ENCODE measurements at places on chromosomes 7 and 10.

- no peak for DNase-seq
Observed at GRCh38 chr7:158052381-158053060, 535.1 kb downstream of the PTPRN2 start.

DNA sequence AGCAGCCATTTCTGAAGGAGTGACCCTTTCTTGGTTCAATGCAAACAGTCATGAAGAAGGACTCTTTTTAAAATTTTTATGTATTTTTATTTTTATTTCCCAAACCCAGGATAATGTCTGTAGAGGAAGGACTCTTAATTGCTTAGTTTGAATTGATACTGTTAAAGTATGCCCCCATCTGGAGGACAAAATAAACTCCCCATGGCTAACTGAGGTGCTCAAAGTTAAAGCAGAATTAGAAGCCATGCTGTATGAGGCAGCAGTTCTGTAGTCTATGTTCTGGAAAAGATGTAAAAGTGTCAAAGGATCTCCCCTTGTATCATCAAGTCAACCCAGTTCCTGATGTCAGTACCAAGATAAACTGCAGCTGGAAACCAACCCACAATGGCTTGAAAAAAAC, 617.9 kb upstream of the GRM3 start:
- DNase-seq = no peak

GRCh38 chr10:124641282-124642087, 102.7 kb downstream of the FAM53B start:
- no peak for DNase-seq

GRCh38 chr7:113414401-113415035, 296.2 kb upstream of the SMIM30 start:
- no peak for DNase-seq

GRCh38 chr7:148521271-148521670, 69.3 kb upstream of the C7orf33 start:
- no peak for DNase-seq

DNA sequence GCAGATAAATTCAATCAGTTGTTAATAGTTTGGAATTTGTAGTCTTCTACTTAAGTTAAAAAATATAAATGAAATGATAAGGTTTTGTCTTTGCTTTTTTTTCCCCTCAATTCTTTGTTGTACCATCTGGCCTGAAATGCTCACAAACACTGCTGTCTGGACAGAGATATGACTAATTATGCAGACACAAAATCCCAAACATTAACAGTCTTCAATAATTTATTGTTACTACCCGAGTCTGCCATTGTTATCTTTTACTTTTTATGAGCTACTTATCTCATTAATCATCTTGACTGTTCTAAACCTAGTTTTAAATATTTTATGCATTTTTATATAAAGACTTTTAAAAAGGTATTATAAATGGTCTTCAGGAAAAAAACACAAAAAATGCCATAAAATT, 64.7 kb upstream of the THSD7A start:
- no peak for DNase-seq

GRCh38 chr10:36717118-36717517, 408.3 kb upstream of the ANKRD30A start:
- no peak for DNase-seq

GRCh38 chr10:98262571-98262970, 5.4 kb downstream of the LOXL4 start:
- peak; percentile 68 for DNase-seq

- no peak for DNase-seq
Observed at GRCh38 chr7:131109011-131109758, 218.5 kb upstream of the MKLN1 start.

GRCh38 chr10:85977642-85978041, 389.0 kb downstream of the GRID1 start:
- no peak for DNase-seq

DNA sequence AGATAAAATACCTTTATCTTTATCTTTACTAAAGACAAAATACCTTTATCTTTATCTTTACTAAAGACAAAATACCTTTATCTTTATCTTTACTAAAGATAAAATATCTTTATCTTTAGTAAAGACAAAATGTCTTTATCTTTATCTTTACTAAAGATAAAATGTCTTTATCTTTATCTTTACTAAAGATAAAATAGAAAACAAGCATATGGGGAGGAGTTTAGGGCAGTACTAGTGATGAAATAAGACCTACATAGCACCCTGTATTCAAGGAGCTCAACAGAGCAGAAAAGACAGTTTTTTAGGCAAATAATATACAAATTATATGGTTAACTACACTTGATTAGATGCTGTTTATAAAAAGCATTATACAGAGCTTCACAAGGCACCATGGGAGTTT, 19.3 kb downstream of the ANKRD22 start:
- DNase-seq = no peak

- DNase-seq = no peak
Observed at GRCh38 chr10:93154531-93154930, 80.8 kb downstream of the CYP26A1 start.

- no peak for DNase-seq
Observed at GRCh38 chr7:41977151-41977651, 259.8 kb downstream of the GLI3 start.

- peak; percentile 53 for DNase-seq
Observed at GRCh38 chr7:158023681-158024350, 563.8 kb downstream of the PTPRN2 start.

DNA sequence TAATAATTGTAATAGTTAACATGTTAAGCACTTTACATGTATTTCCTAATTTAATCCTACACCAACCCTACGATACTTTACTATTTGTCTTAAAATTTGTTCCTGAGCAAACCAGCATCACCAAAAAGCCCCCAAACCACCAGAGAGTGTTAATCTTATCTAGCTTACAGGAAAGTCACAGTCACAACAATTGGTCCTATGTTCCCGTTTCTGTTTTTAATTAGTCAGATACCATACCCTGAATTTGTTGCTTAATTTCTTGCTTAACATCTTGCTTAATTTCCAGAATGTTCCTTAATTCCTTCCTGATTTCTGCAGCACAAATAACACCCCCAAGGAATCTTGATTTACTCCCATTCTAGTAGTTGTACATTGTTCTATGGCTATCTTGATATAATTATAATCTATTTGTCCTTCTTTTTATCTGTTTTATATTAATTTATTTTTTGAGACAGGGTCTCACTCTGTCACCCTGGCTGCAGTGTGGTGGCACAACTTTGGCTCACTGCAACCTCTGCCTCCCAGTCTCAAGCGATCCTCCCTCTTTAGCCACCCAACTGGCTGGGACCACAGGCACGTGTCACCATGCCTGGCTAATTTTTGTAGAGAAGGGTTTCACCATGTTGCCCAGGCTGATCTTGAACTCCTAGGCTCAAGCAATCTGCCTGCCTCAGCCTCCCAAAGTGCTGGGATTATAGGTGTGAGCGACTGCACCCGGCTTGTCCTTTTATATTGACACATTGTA, 6.6 kb upstream of the PDSS1 start:
- DNase-seq = no peak

- DNase-seq = peak; percentile 38
Observed at GRCh38 chr10:69101451-69102095, 13.7 kb downstream of the SRGN start.

GRCh38 chr10:35843524-35844181, 201.6 kb upstream of the FZD8 start:
- DNase-seq = no peak

GRCh38 chr7:29243910-29244655, 49.5 kb downstream of the CHN2 start:
- no peak for DNase-seq

GRCh38 chr7:123096434-123096833, 100.9 kb upstream of the TAS2R16 start:
- no peak for DNase-seq

DNA sequence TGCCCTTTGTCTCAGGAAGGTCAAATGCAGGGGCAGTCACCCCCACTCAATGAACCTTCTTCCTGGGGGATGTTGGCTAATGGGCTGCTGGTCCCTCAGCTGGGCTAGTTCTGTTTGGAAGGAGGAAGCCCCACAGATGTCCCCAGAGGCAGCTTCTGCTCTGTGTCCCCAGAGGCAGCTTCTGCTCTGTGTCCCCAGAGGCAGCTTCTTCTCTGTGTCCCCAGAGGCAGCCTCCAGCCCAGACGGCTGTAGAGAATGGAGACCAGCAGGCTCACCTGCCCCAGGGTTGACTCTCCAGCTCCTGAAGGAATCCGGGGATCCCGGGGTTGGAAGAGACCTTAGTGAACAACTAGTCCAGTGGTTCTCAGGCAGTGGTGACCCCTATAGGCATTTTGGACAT, 62.5 kb upstream of the LEP start:
- DNase-seq = no peak

DNA sequence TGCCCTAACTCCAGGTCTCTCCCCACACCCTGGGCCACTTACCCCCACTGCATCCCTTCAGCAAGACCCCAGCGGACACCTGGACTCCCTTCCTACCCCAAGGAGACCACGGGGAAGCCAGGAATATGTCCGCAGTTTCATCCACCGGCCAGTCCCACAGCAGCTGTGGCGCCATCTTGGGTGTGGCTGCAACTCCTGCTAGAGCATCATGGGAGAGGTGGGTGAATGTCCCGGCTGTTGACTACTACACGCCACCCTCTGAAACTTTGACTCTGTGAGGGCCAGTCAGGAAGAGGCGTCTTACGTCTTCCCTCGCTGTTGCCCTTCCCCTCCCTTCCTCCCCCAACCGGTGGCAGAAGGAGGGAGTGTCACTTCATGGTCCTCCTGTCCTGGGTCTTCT, 238.3 kb upstream of the RNF32 start:
- DNase-seq = no peak

DNA sequence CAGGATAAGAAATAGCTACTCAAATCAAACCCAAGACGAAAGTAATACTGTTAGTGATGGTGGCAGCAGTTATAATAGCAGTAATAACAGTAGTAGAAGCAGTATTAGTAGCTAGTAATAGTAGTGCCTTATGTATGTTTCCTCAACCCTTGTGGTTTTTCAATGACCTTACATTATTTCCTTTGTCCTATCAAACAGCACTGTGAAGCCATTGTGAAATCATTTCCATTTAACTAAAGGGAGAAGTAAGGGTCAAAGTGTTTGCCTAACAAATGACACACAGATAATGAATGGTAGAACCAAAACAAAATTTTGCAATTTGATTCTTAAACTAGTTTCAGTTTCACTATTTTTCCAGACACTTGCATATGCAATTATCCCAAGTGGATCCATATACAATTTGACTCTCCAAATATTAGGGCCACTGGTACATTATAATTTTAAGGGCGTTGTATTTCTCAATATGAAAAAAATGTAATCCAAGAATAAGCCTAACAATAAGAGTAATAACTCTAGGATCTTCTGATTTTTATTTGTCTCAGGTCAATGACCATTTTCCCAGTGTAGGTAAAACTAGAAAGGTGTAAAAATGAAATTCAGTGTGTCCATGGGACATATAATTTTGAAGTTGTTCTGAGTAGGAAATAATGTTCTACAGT, 33.7 kb upstream of the TMEM26 start:
- DNase-seq = no peak

- no peak for DNase-seq
Observed at GRCh38 chr10:123287594-123288247, 133.5 kb downstream of the BUB3 start.

DNA sequence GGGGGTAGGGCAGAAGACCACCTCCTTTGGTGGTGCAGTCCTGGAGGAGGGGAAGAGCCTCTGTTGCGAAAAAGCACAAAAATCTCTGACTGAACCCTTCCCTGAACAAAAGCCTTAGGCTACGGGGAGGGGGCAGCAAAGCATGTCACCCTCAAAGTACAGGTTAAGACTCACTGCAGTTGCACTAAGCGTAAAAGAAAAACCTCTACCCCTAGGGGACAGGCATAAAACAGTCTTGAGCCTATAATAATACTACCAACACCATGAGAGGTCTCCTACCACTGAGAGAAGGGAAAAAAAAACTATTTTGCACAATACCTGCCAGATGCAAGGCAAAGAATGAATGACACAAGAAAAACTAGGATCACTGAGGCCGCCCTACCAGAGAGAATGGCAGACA, 17.3 kb downstream of the TNPO3 start:
- no peak for DNase-seq

- DNase-seq = no peak
Observed at GRCh38 chr7:70208236-70209063, 610.2 kb downstream of the AUTS2 start.

GRCh38 chr7:1706381-1706720, 36.3 kb downstream of the ELFN1 start:
- peak; percentile 35 for DNase-seq

- DNase-seq = no peak
Observed at GRCh38 chr10:15605740-15606369, 113.9 kb downstream of the ITGA8 start.

DNA sequence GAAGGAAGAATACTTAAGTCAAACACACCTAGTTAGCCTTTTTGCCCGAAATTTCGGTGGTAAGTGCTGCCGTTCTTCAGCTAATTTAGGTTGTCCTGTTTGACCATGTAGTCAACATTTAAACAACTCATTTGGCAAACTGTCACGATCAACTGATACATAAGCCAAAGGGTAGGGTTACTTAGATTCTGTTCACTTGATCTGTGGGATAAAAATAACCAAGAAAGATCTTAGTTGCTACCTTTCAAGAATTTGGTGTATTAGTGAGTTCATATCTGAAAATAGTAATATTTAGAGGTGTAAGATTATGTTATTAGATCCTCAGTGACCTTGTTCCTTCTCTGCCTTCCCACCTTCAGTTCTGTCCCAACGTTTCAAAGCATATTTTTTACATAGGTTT, 2.0 kb downstream of the TNKS2 start:
- DNase-seq = no peak

- DNase-seq = no peak
Observed at GRCh38 chr10:101892782-101893391, 49.3 kb upstream of the KCNIP2 start.

- DNase-seq = no peak
Observed at GRCh38 chr7:155210356-155210755, 87.3 kb upstream of the INSIG1 start.

GRCh38 chr10:79285315-79286197, 61.7 kb upstream of the PPIF start:
- DNase-seq = no peak

DNA sequence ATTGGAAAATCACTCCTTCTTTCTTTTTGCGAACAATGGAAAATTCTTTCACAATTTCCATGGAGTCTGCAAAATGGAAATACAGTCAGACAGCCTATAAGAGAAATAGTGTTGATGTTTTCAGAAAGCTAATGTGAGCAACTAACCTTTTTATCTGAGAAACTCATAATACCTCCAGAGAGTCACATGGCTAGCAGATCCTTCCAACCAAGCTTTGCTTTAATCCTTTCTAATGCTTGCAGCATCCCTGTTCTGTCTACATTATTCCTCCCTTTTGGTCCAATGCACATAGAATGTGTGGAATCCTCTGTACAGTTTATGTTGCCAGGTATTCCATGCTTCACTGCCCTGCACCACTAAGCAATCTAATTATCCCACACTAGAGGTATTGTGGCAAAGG, 717.5 kb upstream of the LRRN3 start:
- DNase-seq = no peak

GRCh38 chr10:125482637-125483036, 200.3 kb downstream of the TEX36 start:
- DNase-seq = no peak

- DNase-seq = no peak
Observed at GRCh38 chr7:65448816-65449504, 75.3 kb downstream of the ZNF92 start.

DNA sequence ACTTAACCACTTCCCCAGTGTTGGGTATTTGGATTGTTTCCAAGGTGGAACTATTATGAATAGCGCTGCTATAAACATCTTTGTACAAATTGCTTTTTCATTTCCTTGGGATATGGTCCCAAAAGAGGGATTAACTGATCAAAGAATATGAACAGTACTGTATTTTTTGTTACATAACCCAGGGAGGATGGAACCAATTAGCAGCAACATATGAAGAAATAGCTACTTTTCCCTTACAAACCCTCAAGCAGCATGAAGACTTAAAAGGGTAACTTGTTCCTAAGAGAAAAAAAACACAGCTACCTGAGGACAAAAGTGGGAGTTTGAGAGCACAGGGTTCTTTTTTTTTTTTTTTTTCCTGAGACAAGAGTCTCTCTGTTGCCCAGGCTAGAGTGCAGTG, 13.1 kb upstream of the TLX1 start:
- DNase-seq = no peak

Data from coronary artery (tissue), 2 donors.